ENCODE measurements at places on chromosomes 3 and 15.

GRCh38 chr3:136380530-136380929 lies 130.4 kb downstream of the PCCB start:
- DNase-seq: no peak

- DNase-seq: no peak
Observed at GRCh38 chr3:31027191-31027761, 132.8 kb upstream of the GADL1 start.

GRCh38 chr3:124826703-124827102 lies 60.5 kb downstream of the ITGB5 start:
- no peak for DNase-seq

- DNase-seq: no peak
Observed at GRCh38 chr3:125481786-125482185, 38.2 kb downstream of the SNX4 start.

DNA sequence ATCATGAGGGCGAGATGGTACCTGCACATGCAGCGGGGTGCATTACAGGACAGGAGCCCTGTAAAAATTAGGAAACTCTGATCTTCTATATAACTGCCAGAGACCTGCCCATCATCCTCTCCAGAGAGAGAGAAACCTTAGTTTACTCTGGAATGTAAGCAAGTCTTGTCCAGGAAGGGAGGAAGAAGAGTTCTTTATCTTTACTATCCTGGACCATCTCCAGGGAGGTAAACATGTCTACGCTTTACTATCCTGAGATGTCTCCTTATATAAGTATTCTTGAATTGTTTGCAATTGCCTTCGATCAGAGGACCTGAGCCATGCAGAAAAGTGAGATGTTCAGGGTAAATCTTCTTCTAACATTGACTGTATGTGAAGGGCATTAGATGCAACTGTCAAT lies 12.7 kb upstream of the HACD2 start:
- no peak for DNase-seq

- no peak for DNase-seq
Observed at GRCh38 chr3:97552186-97552585, 212.4 kb upstream of the ARL6 start.

DNA sequence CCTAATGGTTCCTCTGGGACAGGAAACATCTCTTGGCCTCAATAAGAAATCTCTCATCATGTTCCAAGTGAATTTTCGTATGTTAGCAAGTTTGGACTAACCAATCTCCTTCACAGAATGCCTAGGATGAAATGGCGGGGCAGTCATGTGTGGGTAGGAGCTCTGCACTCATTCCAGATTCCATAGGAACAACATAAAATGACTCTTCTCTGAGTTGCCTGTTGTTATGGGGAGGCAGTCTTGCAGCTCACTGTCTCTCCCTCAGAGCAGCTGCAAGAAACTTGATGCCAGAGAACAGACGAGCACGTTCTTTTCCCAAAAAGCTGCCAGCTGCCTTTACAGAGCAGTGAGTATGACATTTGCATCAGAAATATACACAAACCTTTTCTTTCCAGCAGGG lies 34.1 kb downstream of the SPATA12 start:
- DNase-seq: no peak

- DNase-seq: no peak
Observed at GRCh38 chr3:51141573-51141972, 243.5 kb upstream of the MANF start.

GRCh38 chr3:56969851-56970250 lies 90.6 kb upstream of the SPATA12 start:
- DNase-seq: no peak

- DNase-seq: no peak
Observed at GRCh38 chr3:152046280-152046679, 172.8 kb downstream of the SUCNR1 start.

DNA sequence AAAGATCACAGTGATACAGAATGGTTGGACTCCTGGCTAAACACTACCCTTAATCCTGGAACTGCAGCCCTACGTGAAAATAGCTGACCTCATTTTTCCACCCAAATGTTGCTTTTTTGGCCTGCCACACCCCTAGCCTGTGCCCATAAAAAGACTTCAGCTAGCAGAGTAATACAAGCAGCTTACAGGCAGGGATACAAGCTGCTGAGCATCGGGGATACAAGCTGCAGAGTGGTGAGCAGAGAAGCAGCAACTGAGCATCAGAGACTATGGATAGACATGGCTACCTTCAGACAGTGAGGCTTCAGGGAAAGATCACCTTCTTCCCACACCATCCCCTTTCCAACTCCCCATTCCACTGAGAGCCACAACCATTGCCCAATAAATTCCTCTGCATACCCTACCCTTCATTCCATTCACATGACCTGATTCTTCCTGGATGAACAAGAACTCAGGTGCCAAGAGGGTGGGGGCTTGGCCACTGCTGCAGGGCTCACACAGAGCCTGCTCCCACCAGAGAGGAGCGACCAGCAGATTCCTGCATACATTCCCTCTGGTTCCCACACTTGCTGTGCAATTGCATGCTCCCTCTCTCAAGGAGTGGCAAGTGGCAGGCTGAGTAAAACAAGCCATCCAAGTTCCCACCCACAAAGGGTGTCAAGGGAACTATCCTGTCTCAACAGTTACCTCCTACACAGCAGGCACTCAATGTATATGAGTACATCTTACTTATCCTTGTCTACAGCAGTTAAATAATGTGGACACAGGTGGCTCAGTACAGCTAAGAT lies 217.5 kb downstream of the ALCAM start:
- no peak for DNase-seq

- DNase-seq: no peak
Observed at GRCh38 chr3:125556314-125556713, 36.3 kb upstream of the SNX4 start.

DNA sequence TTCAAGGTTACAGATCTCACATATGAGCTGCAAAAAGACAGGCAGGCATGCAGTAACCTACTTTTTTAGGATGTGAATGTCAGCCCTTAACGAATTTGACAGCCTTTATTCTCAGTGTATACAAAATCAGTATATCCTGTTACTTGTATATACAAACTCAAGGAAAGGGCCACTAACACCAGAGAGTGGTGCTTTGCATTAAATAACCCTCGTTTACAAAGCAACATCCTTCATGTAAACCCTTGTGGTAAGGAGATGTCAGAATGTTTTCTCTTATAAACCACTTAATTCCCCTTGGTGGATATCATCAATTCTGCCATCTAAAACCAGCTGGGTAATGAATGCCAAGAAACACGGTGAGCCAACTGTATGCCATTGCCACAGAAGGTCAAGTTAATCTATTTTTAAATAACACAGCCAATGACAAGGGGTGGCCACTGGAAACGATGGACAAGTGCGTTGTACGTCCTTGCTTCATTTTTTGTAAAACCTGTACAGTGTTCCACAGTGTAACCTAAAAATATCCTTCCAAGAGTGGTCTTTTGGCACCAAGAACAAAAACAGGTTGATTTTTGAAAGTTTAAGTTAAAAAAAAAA lies 7.5 kb downstream of the MAGI1 start:
- no peak for DNase-seq

GRCh38 chr15:70547846-70548487 lies 215.4 kb downstream of the UACA start:
- no peak for DNase-seq

GRCh38 chr3:53730576-53730975 lies 115.6 kb downstream of the CHDH start:
- DNase-seq: no peak

GRCh38 chr3:58417075-58417474 lies 16.6 kb downstream of the PDHB start:
- no peak for DNase-seq

DNA sequence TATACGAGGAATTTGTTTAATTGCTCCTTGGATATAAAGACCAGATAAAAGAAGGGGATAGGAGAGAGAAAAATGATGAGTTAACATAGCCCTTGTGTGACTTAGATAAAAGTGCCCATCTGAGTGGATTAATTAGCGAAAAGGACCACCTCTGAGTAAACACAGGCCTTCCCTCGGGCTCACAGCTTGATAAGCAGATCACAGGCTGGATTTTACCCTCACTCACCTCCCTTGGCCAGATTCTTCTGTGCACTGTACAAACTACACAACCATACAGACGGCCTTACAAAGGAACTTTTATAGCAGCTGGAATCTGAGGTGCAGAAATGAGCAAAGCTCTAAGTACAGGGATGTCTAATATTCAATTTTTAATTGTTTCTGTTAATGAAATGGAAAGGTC lies 112.4 kb upstream of the STT3B start:
- no peak for DNase-seq

- no peak for DNase-seq
Observed at GRCh38 chr15:33104212-33104611, 90.3 kb downstream of the FMN1 start.

GRCh38 chr3:55899887-55900286 lies 412.8 kb upstream of the WNT5A start:
- DNase-seq: no peak

DNA sequence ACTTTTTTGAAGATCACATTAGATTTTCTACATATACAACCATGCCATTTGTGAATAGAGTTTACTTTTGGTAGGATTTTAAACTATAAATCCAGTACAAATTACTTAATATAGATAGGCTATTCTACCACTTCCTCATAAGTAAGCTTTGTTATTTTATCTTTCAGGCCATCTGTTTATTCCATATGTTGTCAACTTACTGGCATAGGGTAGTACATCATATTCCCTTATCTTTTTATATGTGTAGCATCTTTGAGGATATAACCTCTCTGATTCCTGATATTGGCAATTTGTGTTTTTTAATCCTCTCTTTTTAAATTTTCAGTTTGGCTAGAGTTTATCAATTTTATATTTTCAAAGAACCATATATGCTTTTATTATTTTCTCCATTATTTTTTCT lies 515.4 kb downstream of the DIPK2A start:
- DNase-seq: no peak

DNA sequence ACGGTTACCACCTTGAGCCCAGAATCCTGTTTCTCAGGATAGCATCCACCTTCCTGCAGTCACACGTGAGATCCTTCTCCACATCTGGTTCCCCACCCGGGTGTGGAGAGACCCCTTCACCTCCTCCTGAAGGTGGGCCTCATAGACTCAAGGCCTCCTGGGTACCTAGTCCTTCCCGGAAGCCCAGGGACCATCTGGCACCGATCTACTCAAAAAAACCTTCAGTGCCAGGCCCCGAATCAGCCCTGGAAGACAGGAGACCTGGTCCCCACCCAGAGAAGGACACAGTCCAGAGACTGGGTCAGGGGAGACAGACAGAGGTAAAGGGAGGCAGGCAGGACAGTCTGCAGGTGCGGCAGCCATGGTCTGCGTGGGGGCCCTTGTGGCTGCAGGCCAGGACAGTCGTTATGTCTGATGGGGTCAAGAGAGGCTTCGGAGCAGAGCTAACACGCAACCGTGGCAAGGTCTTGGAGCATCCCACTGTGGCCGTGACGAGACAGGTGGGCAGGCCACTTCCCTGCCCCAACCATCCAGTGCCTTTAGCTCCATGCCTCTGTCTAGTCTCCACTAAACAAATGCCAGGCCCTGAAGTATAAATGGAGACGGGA lies 112.2 kb upstream of the ABHD17C start:
- DNase-seq: no peak

DNA sequence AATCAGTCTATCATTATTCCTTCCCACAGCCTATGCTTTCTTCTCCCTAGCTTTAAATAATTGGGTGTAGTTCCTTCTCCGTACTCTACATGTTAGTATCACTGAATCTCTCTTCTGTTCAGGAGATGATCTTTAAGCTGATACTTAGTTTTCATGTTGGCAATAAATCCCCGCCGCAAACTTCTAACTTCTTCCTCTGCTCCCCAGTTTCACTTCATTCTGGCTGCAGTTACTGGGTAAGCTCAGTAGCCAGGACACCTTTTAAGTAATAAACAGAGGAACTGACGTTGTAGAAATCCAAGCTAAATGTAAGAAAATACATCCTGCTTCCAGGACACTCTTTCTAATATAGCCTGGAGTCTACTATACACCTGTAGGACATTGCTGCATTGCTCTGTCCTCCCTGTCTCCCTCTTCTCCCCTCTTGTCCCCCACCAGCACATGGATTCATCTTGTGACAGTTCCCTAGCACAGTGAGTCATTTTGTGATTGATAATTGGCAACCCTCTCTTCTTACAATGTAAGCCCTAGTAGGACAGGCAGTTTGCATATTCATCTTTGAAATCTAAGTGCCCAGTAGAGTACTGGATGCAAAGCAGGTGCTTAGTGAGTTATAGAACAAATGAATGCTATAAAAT lies 598.2 kb downstream of the UNC13C start:
- DNase-seq: no peak

GRCh38 chr3:28564211-28564610 lies 215.6 kb upstream of the AZI2 start:
- DNase-seq: no peak

DNA sequence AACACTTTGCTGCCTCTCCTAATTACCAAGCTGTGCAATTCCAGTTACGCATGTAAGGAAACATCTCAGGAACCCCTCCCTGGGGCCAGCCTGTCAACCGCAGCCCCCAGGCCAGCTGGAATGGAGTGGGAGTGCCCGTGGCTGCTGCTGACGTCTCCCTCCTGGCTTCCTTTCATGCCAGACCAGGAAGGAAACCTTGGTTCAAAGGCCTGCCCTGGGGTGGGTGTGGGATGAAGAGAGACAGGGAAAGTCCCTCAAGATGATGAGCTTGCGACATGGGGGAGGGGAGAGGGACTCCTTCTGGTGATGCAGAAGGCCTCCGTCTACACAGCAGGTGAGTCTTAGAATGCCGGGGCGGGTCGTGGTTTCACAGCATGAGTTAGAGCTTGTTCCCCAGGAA lies 11.4 kb upstream of the CYP11A1 start:
- DNase-seq: no peak

DNA sequence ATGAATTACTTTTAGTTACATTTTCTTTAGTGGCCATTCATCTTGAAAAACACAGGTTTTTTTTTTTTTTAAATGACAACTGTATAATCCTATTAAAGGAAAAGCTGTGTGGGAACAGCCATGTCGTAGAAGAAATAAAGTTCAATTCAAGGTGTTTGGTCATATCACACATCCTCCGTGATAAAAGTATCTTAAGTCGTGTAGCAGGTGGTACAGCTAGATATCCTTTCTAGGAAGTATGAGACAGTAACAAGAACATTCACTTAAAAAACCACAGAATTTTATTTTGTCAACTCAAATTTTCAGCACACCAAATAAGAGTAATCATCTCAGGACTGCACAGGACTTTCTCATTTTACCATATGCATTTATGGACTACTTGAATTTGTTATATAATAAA lies 16.1 kb downstream of the ZDHHC23 start:
- DNase-seq: no peak

DNA sequence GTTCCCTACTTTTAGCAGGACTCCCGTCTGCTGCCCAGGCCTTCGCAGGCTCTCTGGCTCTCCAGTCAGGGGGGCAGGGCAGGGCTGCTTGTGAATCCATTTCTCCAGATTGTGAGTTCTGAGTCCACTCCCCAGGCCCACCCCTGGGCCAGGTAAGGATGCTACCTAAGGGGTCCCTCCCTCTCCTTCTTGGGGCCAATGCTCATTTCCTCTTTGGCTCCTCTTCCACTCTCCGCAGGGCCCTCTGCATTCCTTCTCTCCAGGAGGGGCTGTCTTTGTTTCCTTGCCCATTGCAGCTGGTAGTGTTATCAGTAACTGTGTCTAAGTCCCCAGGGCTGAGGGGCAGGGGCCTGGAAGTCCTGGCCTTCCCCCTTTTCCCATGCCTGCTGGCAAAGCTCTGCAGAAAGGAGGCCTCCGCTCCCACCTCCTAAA lies 13.0 kb upstream of the CACNA2D2 start:
- DNase-seq: peak; percentile 57

GRCh38 chr15:100355342-100355741 lies 13.6 kb upstream of the ADAMTS17 start:
- DNase-seq: no peak

GRCh38 chr3:15050405-15051092 lies 14.6 kb downstream of the MRPS25 start:
- no peak for DNase-seq

All from iPS DF 6.9 (cell line).